ENCODE measurements at places on chromosomes 2 and 18.

- no peak for DNase-seq
Observed at GRCh38 chr2:2530334-2530733, 199.3 kb upstream of the MYT1L start.

DNA sequence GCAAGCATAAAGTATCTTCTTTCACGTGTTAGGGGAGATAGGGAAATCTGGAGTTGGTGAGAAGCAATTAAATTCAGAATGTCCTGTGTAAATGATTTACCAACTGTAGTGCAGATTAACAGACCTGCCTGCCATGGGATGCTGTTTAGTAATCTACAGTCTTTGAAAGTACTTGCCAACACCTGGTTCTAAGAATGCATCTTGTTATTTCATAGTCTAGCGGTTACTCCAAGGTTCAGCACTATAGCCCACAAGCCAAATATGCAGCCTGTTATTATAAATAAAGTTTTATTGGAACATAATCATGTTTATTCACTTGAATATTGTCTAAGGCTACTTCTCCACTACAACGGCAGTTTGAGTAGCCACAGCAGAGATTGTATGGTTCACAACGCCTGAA is 100.8 kb downstream of the OSBPL6 start:
- DNase-seq: no peak

- no peak for DNase-seq
Observed at GRCh38 chr2:133193544-133194361, 374.5 kb downstream of the NCKAP5 start.

- DNase-seq: no peak
Observed at GRCh38 chr18:59606193-59607077, 90.8 kb downstream of the CCBE1 start.

DNA sequence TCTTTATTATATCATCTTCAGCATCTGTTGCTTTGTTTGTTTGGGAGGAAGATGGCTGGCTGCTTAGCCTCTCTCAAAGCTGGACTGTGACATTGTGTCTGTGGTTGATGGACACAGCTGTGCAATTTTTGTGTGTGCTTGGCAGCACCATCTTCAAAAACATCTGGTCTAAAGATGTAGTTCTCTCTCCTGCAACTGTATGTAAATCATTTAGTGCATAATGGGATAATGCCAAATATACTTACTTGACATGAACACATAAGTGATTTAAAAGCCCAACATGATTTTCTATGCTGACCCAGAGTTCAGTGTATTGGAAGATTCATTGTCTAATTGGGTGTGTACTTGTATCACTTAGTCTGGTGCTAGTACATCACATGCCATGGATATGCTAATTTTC is 112.2 kb downstream of the MAP4K4 start:
- DNase-seq: no peak

- no peak for DNase-seq
Observed at GRCh38 chr2:105187531-105187930, 54.0 kb upstream of the GPR45 start.

GRCh38 chr18:48781163-48781987 is 169.4 kb downstream of the SMAD7 start:
- no peak for DNase-seq

GRCh38 chr2:196220671-196221070 is 49.3 kb upstream of the STK17B start:
- DNase-seq: no peak

DNA sequence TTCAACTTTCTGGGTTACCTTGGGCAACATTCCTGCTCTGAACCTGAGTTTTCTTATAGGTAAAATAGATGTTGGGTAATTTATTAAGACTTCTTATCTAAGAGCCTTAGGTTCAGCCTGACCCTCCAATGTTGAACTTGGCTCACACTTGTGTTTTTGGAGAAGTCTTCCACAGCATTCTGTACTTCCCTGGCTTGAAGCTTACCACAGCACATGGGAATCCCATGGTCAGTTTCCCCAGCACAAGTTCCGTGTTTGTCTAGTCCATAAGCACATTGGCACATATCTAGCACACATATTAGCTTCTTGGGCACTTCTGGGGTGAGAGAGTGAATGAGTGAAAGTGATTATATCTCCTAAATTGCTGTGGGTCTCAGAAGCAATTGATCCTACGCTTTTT is 782.5 kb upstream of the HS6ST1 start:
- DNase-seq: no peak

GRCh38 chr2:52327641-52328040 is 1295.7 kb upstream of the NRXN1 start:
- no peak for DNase-seq

GRCh38 chr2:203867561-203868200 is at the start of gene CTLA4:
Gene CTLA4 (plus strand): TSS chr2:203867771. CDS start chr2:203867943, 172 bp downstream.
- no peak for DNase-seq

DNA sequence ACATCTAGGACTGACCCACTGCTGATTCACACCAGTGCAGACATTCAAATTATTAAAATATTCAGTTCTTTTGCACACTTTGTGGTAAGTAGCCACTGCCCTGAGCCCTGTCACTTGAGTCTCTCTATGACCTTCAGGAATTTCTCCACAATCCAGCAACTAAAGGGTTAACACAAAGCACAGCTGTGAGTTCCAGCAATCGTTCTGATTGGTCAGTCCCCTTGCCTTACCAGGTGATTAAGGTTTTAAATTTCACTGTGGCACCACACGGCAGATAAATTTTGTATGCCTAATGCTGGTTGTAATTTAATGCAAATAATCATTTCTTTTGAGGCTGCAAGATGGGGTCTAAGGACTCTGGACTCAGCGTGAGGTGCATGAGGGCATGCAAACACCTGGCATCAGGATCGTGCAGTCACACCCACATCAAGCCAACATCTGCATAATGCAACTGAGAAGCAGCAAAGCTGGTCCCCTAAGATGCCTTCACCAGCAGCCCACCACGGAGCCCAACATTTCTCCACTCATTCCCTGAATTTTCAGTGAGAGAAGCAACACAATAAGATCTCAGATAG is 36.6 kb downstream of the SLC14A1 start:
- no peak for DNase-seq

DNA sequence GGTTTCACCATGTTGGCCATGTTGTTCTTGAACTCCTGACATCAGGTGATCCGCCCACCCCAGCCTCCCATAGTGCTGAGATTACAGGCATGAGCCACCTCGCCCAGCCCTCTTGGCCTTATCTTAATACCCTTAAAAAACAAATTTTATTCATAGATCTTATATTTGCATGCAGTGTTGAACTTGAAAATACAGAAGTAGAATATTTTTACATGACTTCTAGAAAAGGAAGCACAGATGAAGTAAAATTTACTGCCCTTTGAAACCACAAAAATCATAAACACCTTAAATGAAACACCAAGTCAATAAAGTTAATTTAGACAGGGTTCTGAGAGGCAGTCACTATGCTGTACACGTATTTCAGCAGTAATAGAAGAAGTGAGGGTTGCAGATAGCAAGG is 145.7 kb downstream of the CERS6 start:
- no peak for DNase-seq

DNA sequence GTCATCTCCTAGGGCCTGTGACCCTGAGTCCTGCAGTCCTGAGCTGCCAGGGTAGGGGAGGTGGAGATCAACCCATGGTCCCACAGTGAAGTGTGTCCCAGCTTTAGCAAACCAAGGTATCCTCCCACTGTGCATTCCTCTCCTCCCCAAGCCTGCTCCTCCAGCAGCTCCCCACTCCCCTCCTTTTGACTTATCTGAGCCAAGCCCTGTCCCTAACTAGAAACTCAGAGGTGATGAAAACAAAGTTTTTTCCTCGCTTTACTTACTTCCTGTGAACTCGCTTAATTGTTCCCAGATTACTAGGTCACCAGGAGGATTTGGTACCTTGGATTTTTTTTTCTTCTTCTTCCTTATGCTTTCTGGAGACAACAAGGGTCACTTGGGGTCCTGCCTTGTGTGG is 80.8 kb downstream of the EHD3 start:
- no peak for DNase-seq

GRCh38 chr2:41206004-41206403 is 754.1 kb upstream of the SLC8A1 start:
- no peak for DNase-seq

DNA sequence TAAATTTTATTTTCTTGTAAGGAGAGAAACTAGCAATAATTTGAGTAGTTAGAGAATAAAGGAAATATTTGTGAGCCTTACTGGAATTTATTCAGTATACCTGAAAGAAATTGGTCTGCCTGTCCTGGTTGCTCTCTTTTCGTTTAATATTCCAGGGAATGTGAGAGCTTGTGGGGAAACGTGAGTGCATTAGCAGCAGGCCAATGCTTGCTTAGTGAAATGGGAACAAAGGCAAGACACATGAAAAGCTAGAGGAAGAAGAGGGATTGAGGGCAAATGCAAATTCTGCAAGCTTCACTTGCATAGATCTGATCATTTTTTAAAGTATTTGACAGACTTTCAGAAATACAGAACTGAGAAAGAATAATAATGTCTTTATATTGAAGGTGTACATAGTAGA is 111.0 kb downstream of the ERBB4 start:
- no peak for DNase-seq

- DNase-seq: no peak
Observed at GRCh38 chr18:44871771-44872170, 191.1 kb downstream of the SETBP1 start.

DNA sequence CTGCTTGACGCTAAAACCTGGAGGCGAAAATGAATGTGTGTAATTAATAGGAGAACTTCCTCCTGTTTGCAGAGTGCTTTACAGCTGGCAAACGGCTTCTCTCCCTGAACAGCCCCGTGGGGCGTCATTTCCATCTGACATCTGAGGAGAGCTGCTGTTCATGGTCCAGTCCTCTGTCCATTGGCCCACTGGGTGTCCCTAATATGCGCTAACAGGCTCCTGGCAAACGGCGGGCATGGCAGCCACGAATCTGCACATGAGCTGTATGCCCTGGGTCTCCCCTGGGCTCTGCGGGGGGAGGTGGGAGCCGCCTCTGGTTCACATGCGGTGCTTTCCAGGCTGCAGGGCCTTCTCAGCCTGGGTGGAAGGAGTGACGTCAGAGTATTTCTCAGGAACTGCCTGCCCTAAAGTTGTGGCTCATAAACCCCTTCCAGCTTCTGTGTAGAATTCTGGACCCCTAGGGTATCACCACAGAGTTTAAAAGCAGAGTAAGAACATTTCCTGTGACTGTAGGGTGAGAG is 73.2 kb downstream of the LRRFIP1 start:
- peak; percentile 50 for DNase-seq

- no peak for DNase-seq
Observed at GRCh38 chr2:186523791-186524190, 37.7 kb downstream of the ZC3H15 start.

GRCh38 chr2:198591586-198591985 is 787.2 kb downstream of the PLCL1 start:
- no peak for DNase-seq

DNA sequence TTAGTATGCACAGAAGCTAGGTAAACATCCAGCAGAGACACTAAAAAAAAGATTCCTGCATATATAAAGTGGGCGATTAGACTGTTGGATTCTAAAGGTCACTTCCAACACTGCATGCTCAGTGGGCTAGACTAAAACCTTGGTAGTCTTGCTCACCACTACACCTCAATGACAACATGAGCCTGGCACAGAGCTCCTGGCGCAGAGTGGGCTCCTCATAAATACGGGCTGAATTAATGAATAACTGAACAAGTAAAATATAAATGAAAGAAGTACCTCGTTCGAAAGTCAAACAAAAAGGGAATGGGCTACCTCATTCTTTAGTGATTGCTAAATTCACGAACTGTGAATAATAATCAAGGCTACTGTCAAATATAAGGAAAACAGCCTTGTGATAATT is 185.3 kb downstream of the STK39 start:
- no peak for DNase-seq

- no peak for DNase-seq
Observed at GRCh38 chr2:66897691-66898150, 462.8 kb downstream of the MEIS1 start.
